ENCODE measurements at places on chromosomes 5 and 9.
A peak's percentile ranks its signal among the peaks of the same experiment; 100 is the strongest.

DNA sequence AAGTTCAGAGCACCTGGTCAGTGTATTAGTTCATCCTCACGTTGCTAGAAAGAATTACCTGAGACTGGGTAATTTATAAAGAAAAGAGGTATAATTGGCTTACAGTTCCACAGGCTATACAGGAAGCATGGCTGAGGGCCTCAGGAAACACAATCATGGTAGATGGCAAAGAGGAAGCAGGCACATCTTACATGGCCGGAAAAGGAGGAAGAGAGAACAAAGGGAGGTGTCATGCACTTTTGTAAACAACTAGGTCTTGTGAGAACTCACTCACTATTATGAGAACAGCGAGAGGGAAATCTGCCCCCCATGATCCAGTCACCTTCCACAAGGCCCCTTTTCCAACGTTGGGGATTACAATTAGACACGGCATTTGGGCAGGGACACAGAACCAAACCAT is 28.8 kb upstream of the CAVIN4 start:
- DNase-seq, result no peak

DNA sequence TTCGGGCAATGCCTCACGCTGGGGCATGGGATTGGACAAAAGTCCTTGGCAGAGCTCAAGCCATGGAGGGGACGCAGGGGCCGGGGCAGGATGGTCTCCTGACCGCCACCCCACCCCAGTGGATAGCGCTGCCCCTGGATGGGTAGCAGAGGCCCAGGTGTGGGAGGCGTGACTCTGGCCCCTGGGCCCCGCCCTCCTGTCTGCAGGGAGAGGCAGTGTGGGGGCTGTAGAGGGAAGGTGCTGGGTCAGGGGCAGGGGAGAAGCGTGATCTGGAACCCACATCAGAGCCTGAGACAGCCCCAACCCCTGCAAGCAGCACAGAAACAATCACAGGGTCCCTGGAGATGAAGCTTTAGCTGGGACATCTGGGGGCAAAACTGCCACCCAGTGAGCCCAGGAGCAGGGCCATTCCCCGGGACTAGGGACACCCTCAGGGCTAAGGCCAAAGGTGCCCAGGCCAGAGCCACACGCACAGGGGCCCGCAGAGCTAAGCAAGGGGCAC is 36.2 kb downstream of the NACC2 start:
- DNase-seq, result no peak

- peak; percentile 91 for DNase-seq
Measured at GRCh38 chr5:180830253-180831138, 27.9 kb upstream of the MGAT1 start.

DNA sequence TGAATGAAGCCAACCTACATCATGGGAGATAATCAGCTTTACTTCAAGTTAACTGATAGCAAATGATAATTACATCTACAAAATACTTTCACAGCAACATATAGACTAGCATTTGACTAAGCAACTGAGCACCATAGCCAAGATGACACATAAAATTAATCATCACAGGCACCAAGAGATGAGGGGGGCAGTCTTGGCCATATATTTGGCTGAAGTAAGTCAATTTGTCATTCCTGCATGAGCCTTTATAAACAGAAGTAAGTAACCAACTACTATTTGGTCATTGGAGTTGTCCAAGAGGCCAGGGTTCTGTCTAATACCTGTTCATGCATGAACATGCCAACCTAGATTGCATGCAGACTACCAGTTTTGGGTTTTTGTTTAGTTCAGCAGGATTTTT is 53.6 kb downstream of the PDCD1LG2 start:
- no peak for DNase-seq

- no peak for DNase-seq
Measured at GRCh38 chr9:75939536-75940111, 49.2 kb downstream of the PCSK5 start.

DNA sequence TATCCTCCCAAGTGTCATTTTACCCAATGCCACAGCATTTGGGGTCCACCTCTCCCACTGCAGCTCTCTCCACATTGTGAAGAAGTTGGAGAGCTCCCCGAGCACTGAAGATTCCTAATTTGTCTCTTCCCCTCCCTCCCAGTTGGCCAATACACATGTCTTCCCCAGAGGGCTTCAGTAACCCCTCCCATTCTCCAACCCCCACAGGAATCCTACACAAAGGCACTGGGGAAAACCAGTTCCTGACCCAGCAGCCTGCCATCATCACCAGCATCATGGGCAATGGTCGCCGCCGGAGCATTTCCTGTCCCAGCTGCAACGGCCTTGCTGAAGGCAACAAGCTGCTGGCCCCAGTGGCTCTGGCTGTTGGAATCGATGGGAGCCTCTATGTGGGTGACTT is 87.3 kb upstream of the WWC1 start:
- no peak for DNase-seq

- DNase-seq, result no peak
Measured at GRCh38 chr9:8766096-8766495, 966.5 kb upstream of the DMAC1 start.

- no peak for DNase-seq
Measured at GRCh38 chr5:139513852-139514485, 31.4 kb upstream of the STING1 start.

- no peak for DNase-seq
Measured at GRCh38 chr5:36215910-36216309, 25.8 kb downstream of the NADK2 start.

- no peak for DNase-seq
Measured at GRCh38 chr5:129241755-129242154, 147.2 kb downstream of the ISOC1 start.

- peak; percentile 69 for DNase-seq
Measured at GRCh38 chr9:132077881-132078698, 1.6 kb downstream of the MED27 start.

- no peak for DNase-seq
Measured at GRCh38 chr9:109258481-109259302, 62.2 kb downstream of the EPB41L4B start.

DNA sequence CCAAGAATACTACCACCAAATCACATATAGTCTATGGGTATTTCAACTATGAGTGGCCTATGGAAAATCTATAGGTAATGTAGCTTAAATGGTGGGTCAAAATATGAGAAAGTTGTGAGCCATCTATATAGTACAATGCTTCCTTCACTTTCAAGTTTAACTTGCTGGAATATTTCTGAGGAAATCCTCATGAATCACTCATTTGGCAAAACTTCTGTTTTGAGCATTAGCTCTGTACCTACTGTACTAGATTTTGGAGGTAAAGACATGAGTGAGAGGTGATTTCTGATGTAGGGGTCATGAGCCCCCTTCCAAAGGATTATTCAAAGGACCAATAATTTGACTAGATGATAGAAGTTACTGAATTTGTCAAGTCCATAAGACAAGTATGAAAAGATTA is 80.6 kb upstream of the DAB2 start:
- DNase-seq, result no peak

DNA sequence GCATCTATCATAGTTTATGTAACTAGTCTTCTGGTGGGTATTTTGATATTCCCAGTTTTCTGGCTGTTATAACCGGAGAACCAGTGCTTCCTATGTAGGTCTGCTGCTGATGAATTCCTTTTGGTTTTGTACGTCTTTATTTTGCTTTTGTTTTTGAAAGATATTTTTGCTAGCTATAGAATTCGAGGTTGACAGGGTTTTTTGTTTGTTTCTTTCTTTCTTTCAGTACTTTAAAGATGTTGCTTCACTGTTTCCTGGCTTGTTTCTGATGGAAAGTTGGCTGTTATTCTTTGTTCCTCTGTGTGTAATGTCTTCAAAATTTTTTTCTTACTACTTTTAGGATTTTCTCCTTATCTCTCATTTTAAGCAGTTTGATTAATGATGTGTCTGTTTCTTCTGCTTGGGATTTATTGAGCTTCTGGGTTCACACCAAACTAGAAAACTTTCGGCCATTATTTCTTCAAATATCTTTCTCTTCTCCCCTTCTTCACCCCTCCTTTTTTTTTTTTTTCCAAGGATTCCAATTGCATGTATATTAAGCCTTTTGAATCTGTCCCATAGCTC is 27.5 kb downstream of the ZNF618 start:
- DNase-seq, result no peak

- DNase-seq, result peak; percentile 88
Measured at GRCh38 chr5:131394128-131394527, 130.3 kb downstream of the CDC42SE2 start.

DNA sequence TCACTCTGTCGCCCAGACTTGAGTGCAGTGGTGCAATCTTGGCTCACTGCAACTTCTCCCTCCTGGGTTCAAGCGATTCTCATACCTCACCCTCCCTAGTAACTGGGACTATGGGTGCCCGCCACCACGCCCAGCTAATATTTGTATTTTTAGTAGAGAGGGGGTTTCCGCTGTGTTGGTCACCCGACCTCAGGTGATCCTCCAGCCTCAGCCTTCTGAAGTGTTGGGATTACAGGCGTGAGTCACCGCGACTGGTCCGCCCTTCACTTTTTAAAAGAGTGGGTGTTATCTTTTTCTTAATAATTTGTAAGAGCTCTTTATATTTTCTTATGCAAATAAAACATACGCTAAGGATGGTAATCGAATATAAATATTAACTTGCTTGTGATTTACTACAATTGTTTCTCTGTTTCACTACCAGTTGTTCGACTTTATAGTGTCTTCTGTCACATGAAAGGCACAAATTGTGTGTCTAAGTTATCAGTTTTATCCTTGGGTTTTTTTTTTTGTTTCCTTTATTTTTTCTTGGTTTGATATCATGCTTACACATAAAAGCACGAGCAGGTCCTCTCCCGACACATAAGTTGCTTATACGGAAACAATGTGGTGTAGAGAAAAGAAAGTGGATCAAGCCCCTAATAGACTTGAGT is 1.9 kb upstream of the GPBP1 start:
- no peak for DNase-seq

- DNase-seq, result no peak
Measured at GRCh38 chr5:80170117-80170535, 85.7 kb downstream of the SERINC5 start.

GRCh38 chr5:157855404-157855994 is 3.4 kb downstream of the CLINT1 start:
- peak; percentile 70 for DNase-seq

Data from activated CD4-positive, alpha-beta T cell treated with anti-CD3 and anti-CD28 coated beads, Interleukin-2, amount 10 ng/mL, durations not matched to agents 24 days and 14 days (primary cell).